Keratinocyte (primary cell): ENCODE measurements at places on chromosomes 2 and 18.

- DNase-seq, result no peak
These were observed 33.0 kb downstream of the ADI1 start for GRCh38 chr2:3486047-3487027.

DNA sequence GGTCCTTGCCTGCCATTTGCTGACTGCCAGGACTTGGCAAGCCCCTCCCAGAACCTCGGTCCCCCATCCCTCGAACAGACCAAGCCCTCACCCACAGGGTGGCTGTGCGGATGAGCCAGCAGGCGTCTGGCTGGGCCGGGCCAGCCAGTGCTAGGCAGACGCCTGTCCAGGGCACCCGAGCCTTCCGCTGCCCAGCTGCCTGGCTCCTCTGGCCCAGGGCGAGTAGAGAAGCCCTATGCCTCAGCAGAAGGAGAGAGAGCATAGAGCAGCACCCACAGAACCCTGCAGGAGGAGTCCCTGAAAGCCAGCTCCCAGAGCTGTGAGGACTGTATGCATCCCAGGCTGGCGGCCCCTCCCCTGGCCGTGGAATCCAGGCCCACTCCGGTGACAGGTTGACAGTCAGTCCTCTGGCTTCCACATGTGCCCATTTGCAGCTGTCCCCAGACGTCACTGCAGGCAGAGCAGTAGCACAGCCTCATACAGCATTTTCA is 62.1 kb upstream of the GLI2 start:
- DNase-seq, result no peak

DNA sequence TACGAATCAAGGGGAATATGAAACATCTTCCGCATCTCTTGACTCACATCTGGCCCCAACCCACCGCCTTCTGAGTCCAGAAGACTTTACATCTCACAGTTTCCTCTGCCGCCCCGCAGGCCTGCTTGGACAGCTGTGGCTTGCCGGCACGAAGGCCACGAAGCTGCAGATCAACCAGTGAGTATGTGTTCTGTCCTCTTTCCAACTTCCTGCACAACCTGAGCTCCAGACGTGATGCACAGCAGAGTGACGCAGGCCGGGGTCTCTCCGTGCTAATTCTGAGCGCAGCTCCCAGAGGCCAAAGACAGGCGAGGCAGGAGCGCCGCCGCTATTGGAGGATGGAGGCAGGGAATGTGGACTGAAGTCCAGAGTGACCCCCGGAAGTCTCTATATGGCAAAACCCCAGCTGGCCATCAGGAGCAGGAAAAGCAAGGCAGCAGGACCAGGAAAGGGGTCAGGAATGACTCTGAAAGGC is 93.5 kb downstream of the ZCCHC2 start:
- DNase-seq, result no peak

- DNase-seq, result no peak
These were observed 577.4 kb downstream of the ZEB2 start for GRCh38 chr2:143942486-143942885.

- no peak for DNase-seq
These were observed at the start of the genes BABAM2 and RBKS for GRCh38 chr2:27890146-27890923. BABAM2 (plus strand) TSS chr2:27890729; CDS start chr2:27894557, 3,828 bp downstream. RBKS (minus strand) TSS chr2:27890387; CDS start chr2:27890345, 42 bp downstream.

- DNase-seq, result no peak
These were observed 27.9 kb downstream of the XDH start for GRCh38 chr2:31386648-31387047.

DNA sequence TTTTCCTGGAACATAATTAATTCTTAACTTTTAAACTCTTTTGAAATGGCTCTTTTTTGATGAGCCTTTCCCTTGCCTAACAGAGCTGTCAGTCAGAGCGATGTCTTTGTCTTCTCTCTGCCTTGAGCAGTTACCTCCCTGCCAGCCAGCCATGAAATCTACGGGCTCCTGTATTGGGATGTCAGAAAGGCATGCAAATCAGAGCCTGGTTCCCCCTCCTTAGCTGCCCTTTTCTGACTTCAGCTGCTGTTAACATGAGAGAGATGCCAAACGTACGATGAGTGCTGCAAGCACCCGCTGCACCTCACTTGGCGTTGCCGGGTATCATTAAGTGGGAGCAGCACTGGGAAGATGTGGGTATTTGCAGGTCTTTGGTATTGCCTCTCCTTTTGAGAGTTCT is 131.4 kb upstream of the BOD1L2 start:
- no peak for DNase-seq

- DNase-seq, result no peak
These were observed 145.1 kb upstream of the PID1 start for GRCh38 chr2:229416116-229416694.

DNA sequence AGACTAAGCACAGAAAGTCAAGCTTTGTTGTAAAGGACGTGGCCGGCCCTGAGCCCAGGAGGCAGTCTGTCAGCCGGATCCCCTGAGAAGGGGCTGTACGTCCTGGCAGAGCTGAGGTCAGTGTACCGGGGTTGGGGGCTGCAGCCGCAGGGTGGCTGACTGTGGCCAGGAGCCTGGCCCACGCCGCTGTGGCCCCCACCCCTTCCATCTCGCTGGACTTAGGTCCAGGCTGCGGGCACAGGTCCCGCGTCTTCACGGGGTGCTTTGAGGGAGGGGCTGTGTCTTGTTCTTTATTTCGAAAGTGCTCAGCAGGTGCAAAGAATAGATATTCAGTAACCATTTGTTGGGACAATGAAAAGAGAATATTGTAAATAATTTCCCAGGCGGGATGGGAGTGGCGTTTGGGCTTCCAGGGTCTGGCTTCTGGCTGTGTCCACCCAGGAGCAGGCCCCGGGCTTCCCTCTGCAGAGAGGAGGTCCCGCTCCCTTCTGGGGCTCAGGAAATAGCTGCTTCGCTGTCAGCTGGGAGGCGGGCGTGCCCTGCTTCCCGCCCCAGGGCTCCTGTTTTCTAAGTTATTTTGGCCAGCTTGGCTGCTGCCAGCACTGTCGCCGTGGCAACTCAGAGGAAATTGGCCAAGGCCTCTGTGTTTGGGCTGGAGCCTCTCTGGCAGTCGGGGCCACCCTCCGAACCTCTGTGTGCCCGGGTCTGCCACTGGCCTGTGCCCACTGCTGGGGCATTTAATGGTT is 7.4 kb downstream of the NFATC1 start:
- DNase-seq, result no peak
